Stimulated activated CD8-positive, alpha-beta memory T cell treated with anti-CD3 and anti-CD28 coated beads, Interleukin-4, amount 100 ng/mL, for 48 hours (primary cell): ENCODE measurements at places on chromosomes 12 and 14.

DNA sequence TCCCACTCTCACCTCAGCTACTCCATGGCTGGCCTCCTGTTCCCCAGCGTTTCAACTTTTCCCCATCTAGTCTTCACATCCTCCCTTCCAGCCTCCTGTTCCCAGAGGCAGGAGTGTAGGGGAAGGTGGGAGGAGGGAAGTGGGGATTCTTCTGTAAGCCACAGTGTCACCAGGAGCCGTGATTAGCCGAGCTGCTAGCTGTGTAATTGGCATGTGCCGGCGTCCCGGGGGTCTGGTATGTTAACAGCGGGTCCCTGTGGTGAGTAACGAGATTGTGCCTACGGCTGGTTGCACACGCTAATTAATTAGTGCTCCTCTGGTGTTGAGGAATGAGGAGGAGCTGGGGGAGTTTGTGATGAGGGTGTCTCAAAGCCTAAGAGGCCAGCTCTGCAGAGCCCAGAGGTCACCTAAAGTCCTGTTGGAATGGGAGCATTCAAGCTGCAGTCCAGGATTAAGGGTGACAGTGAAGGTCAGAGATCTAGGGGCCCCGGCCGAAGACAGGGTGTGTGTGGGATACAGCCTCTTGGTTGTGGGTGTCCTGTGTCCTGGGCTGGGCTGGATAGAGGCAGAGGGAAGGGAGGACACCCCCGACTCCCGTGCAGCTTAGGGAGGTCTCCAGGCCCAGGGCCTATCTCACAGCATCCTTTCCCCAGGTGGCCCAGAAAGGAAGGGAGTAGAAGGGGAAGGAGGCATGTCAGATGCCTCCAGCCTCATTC lies 10.0 kb upstream of the CALCOCO1 start:
- no peak for DNase-seq

DNA sequence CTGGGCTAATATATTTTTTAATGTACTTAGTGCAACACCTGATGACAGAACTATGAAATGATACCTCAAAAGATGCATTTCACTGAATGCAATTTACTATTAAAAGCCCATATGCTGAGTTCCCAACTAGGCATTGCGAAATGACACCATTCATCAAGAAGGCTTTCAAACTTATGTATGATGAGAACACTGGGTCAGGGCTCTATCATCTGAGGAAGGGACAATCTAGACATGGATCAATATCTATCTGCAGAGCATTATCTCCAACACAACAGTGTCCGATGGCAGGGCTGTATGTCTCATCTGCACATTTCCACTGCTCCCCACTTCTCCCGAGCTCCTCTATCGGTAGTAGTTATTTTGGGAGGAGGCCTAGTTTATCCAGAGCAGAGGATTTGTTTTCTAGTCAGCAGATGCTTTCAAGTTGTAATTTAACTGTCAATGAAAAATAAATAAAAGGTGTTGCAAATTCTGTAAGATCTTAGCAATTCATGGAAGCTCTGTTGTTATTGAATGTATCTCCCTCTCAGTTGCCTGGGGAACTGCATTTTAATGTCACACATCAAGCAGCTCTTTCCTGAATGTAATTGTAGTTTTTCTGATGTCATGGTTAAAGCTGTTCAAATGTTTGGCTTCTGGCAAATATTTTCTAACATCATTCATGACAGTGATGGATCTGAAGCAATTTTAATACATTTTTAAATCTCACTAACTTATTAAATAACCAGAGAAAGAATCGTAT lies 7.4 kb upstream of the GCH1 start:
- DNase-seq = no peak

DNA sequence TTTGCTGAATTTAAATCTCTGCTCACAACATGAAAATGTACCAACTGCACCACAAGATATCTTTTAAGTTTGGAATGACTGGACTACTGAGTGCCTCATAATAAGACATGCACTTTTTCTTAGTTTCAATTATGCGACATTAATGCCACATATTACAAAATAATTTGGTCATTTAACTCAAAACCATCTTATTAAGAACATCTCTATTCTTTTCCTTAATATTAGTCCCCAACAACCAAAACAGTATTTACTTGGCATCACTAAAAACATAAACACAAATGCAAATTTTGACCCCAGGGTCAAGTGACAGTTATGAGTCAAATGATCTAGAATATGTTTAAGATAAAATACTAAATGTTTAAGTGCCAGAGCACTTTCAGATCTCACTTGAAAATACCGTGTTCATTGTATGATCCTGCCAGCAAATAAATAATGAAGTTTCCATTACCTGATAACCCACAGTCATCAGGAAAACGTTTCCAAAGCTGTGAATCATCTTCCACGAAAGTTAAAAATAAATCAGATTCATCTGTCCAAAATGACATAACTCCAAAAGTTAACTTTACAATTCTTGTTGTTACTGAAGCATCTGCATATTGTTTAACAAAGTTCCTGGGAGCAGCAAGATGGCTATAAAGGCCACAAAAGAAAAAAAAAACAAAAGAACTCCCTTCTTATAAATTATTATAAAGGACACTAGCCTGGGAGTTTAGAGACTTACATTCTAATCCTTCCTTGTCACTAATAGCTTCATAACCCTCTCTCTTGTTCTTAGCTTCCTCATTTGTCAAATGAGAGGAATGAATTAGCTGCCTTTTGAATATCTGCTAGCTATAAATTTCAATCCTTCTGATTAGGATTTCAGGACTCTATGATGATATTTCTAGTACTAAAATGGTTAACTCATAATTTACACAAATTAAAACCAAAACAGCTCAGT lies 30.5 kb upstream of the AP4S1 start:
- no peak for DNase-seq

- DNase-seq = no peak
These were observed 117.3 kb upstream of the NAP1L1 start for GRCh38 chr12:76201758-76202157.

- DNase-seq = no peak
These were observed 71.3 kb downstream of the SPTB start for GRCh38 chr14:64808449-64808848.

GRCh38 chr12:93390549-93391297 lies 13.0 kb downstream of the NUDT4 start:
- DNase-seq = no peak

GRCh38 chr12:7712841-7713442 lies 1.7 kb downstream of the DPPA3 start:
- no peak for DNase-seq

DNA sequence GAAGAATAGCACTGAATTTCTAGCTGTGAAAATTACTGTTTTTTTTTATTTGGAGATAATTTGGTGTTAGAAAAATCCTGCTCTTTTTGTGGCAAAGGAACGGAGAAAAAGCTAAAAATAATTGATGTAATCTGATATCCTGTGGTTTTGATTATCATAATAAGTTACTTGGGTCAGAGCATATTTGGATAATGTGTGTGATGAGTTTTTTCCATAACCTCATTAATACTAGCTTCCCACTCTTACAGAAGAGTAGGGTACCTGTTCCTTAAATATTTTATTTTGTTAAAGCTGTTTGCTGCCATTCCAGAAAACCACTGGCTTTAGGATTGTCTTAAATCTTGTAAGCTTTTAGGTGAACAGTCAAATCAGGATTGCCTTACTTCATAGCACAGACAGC lies 4.7 kb downstream of the PSMC6 start:
- no peak for DNase-seq

- DNase-seq = no peak
These were observed 133.1 kb upstream of the CNOT2 start for GRCh38 chr12:70110085-70110484.

- DNase-seq = no peak
These were observed 40.8 kb downstream of the ANO6 start for GRCh38 chr12:45256721-45257120.

GRCh38 chr12:57810450-57810849 lies 8.1 kb downstream of the AVIL start:
- DNase-seq = no peak

DNA sequence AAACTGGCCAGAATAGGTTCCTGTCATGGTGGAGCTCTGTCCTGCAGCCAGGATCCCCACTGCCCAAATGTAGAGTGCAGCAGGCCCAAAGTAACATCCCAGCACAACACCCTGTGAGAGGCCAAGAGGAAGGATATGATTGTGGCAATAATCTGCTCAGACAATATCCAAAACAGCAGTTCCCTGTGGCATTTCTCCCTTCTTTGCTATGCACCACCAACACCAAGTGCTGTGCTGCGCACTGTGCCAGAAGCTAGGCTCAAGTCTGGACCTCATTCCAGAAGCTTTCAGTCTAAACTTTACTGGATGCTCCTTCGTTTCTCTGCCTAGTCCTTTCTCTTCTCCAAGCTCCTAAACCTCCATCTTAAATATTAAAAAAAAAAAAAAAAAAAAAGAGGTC lies 33.4 kb downstream of the SLC11A2 start:
- no peak for DNase-seq

- no peak for DNase-seq
These were observed 818 bp downstream of the VPS33A start for GRCh38 chr12:122265476-122265875.

DNA sequence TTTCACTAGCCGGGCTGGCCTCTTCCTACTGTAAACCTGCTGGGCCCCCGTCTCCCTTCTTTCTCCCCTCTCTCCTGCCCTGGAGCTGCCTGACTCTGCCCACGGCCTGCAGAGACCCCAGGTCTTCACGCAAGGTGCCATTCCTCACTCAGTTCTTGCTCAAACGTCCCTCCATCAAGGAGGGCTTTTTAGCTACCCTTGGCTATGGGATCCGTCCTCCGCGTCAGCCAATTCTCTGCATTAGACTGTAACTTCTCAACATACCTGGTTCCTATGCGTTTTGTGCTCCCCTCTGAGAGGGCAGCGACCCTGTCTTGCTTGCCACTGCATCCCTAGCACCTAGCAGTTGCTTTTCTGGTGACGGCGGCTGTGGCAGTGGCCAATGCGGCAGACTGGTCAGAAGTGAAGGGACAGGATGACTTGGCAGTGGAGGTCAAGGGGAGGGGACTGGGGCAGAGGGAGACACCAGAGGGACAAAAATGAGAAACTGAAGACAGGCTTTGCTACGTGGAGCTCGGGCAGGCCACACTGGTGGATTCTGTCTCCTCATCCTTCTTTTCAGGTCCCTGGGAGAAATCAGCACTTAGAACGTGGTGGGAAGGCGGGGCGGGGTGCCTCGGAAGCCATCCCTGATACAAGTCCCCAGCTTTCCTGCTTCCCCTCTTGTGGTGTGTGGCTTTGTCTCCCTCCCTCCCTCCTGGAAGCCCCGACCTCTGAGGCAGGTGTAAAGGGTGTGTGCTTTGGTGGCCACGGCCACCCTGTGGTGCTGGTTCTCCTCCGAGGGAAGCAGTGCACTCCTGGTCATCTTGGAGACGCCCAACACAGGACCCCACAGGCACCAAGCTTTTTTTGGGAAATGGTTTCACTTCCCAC lies 1.8 kb downstream of the B3GNT4 start:
- DNase-seq = no peak

- no peak for DNase-seq
These were observed 56.2 kb upstream of the VPS33A start for GRCh38 chr12:122322501-122322900.

DNA sequence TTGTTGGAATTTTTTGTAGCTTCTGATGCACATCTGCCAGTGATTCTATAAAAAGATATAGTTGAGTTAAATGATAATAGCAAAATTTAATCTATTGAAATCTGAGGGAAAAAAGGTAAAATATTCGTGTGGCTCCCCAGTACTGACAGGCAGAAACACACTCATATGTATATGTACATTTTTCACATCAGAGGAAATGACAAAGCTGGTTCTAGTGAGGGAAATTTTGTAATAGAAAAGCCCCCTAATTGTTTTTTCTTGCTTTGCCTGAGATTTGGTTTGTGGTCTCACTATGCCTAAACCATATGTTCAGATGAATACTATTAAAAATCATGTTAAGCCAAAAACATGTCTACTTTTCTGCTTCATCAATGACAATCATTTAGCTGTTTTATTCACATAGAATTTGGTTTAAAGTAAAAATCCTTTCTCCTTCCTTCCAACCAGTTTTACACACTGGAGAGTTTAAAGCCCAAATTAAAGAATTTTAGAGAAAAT lies 203.5 kb downstream of the ANO6 start:
- no peak for DNase-seq

- DNase-seq = peak; percentile 80
These were observed 46.7 kb downstream of the TMCC3 start for GRCh38 chr12:94603434-94604365.

GRCh38 chr14:94390372-94391086 lies 2.1 kb upstream of the SERPINA1 start:
- DNase-seq = peak; percentile 39

DNA sequence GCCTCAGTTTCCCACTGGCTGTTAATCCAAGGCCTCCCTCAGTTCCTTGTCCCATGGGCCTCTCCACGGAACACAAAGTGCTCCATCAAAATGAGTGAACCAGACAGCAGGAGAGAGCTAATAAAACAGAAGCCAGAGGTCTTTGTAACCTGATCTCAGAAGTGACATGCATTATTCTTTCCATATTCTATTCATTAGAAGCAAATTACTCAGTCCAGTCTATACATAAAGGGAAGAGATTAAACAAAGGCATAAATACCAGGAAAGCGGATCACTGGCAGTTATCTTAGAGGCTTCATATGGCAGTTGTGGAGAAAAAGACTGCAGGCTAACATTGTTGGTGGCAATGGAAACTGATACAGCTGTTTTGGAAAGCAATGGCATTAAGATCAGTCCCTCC lies 170.6 kb upstream of the GARIN6 start:
- no peak for DNase-seq

GRCh38 chr12:93484315-93484981 lies 17.1 kb downstream of the MRPL42 start:
- no peak for DNase-seq

- peak; percentile 93 for DNase-seq
These were observed 29.0 kb downstream of the CHGA start for GRCh38 chr14:92951912-92952471.

DNA sequence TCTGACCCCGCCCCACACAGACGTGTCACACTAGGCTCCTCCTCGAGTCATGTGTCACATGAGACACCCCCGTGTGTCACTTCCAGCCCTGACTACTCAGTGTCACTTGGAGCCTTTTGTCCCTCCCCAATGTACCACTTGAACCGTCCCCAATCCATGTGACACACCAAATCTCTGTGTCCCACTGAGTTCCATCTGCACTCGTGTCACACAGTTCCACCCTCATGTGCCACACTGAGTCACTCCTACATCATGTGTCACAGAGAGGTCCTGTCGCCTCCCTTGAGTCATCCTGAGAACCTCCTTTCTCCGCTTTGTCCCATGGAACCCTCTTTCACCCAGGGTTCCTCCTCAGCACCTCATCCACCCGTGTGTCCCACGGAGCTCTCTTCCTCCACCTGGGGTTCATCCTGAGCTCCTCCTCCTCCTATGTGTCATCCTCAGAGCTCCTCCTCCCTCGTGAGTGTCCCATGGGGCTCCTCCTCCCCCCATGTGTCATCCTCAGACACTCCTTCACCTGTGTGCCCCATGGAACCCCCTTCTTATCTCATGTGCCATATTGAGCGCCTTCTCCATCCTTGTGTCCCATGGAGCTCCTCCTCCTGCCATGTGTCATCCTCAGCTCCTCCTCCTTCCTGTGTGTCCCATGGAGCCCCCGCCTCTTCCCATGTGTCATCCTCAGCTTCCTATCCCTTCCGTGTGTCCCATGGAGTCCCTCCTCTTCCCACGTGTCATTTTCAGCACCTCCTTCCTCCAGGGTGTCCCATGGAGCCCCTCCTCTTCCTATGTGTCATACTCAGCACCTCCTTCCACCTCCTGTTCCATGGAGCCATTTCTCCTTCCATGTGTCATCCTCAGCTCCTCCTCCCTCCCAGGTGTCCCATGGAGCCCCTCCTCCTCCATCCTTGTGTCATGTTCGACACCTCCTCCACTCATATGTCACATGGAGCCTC lies 32.0 kb downstream of the RTL1 start:
- no peak for DNase-seq
